ENCODE measurements at places on chromosomes 5 and 9. TPM values are rescaled to one million over a fixed set of nuclear protein-coding genes. Genes with fewer than 3 reads are reported as not detected.

GRCh38 chr5:33075731-33076130 lies 364.6 kb downstream of the NPR3 start:
- H3K4me3 ChIP-seq = no peak overlapping the region
- H3K27ac ChIP-seq = no peak overlapping the region
- peaks cover 6% of the 10 kb centered on the region for H3K4me1 ChIP-seq

GRCh38 chr9:73775757-73776156 lies 624.1 kb downstream of the ANXA1 start:
- DNase-seq = no peak
- H3K4me3 ChIP-seq = no peak overlapping the region
- H3K27ac ChIP-seq = no peak overlapping the region
- H3K36me3 ChIP-seq = no peaks in the 10 kb centered on the region
- no peaks in the 10 kb centered on the region for H3K27me3 ChIP-seq

- H3K4me1 ChIP-seq = no peaks in the 10 kb centered on the region
- H3K27me3 ChIP-seq = no peaks in the 10 kb centered on the region
- no peak for DNase-seq
- H3K4me3 ChIP-seq = no peak overlapping the region
Observed at GRCh38 chr5:4313138-4313537, 717.5 kb downstream of the IRX1 start.

DNA sequence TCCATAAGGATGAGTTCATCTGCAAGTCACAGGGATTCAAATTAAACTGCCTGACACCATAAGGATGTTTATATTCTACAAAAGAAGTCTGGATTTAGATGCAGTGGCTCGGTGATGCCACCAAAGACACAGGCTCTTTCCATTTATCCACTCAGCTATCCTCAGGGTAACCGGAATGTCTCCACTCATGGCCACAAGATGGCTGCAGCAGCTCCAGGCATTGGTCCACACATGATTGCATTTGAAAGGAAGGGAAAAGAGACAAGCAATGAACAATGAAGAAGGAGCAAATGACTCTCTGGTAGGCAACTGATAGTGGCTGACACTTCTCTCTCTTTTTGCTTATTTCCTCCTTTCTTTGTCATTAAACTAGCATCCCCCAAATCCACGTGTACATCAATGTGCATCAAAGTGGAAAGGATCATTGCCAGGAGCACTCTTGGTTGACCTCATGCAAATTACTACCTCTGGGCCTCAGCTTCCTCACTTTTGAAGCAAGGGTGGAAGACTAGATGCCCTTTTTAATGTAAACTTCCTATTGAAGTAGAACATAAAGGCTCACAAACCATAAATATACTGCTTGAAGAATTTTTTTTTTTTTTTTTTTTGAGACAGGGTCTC lies 7.2 kb upstream of the SNX30 start:
- DNase-seq = no peak
- no peaks in the 10 kb centered on the region for H3K4me1 ChIP-seq
- no peaks in the 10 kb centered on the region for H3K36me3 ChIP-seq
- H3K4me3 ChIP-seq = no peak overlapping the region
- H3K27me3 ChIP-seq = no peaks in the 10 kb centered on the region
- H3K27ac ChIP-seq = no peak overlapping the region

- no peak for DNase-seq
- peak overlapping the region; percentile 86 for H3K27ac ChIP-seq
- H3K27me3 ChIP-seq = no peaks in the 10 kb centered on the region
- H3K4me1 ChIP-seq = peaks cover 11% of the 10 kb centered on the region
- H3K36me3 ChIP-seq = no peaks in the 10 kb centered on the region
- peak overlapping the region; percentile 90 for H3K4me3 ChIP-seq
Observed at GRCh38 chr5:97182571-97183099, 412 bp downstream of the RIOK2 start.

- DNase-seq = no peak
- H3K4me1 ChIP-seq = no peaks in the 10 kb centered on the region
- no peak overlapping the region for H3K27ac ChIP-seq
- no peak overlapping the region for H3K4me3 ChIP-seq
- H3K27me3 ChIP-seq = no peaks in the 10 kb centered on the region
Observed at GRCh38 chr5:157213527-157214243, 33.0 kb downstream of the ITK start.

GRCh38 chr5:100444961-100445360 lies 90.2 kb upstream of the FAM174A start:
- H3K36me3 ChIP-seq = no peaks in the 10 kb centered on the region
- H3K4me3 ChIP-seq = no peak overlapping the region
- no peaks in the 10 kb centered on the region for H3K4me1 ChIP-seq

GRCh38 chr5:133450286-133450685 lies 162.1 kb downstream of the FSTL4 start:
- no peaks in the 10 kb centered on the region for H3K36me3 ChIP-seq
- no peaks in the 10 kb centered on the region for H3K4me1 ChIP-seq
- H3K27me3 ChIP-seq = no peaks in the 10 kb centered on the region
- no peak for DNase-seq
- no peak overlapping the region for H3K27ac ChIP-seq

DNA sequence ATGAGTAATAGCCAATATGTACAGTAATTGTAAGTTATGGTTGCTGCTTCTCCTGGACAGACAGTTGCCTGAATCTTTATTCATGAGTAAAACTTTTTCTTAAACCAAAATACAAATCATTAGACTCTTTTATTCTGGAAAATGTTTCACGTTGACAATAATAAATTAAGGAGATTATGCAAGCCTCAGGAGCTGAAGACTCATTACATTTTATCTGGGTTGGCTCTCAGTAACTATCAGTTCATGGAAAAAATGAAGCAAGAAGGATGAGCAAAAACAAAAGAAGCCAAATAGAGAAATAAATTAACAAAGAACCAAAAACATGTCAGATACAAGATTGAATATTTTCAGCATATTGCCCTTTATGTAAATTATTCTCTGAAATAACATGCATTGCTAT lies 88.9 kb upstream of the PRR16 start:
- no peaks in the 10 kb centered on the region for H3K36me3 ChIP-seq
- H3K27ac ChIP-seq = no peak overlapping the region
- no peak overlapping the region for H3K4me3 ChIP-seq
- DNase-seq = no peak

DNA sequence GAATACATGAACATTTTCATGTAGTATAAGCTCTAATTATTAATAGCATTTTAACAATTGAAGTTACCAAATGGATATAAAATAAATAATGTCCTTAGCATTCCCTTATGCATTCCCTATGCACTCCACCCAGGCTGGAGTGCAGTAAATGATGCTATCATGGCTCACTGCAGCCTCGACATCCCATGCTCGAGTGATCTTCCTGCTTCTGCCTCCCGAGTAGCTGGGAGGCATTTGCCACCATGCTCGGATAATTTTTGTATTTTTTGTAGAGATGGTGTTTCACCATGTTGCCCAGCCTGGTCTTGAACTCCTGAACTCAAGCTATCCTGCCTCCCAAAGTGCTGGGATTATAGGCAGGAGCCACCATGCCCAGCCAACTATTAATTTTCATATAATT lies 184.0 kb downstream of the PBX3 start:
- H3K4me1 ChIP-seq = no peaks in the 10 kb centered on the region
- H3K4me3 ChIP-seq = no peak overlapping the region
- H3K27ac ChIP-seq = no peak overlapping the region
- H3K27me3 ChIP-seq = no peaks in the 10 kb centered on the region

DNA sequence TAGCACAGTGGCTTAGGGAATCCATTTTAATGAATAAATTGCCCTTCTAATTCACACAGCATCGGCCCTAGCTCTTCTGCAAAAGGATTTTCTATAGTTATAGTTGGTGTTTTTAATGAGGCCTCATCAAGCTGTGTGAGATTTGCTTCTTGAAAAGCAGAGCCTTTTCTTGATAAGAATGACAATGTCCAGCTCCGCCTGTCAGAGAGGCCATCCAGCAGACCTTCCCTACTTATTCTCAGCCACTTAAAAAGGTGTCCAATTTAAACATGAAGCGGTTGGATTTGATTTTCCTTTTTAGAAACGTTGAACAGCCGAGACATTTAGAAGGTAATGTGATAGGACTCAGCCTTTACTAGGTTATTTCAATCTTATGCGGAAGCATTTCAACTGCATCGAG lies 134.4 kb downstream of the ZNF608 start:
- no peaks in the 10 kb centered on the region for H3K36me3 ChIP-seq
- H3K27ac ChIP-seq = no peak overlapping the region
- no peak for DNase-seq
- no peak overlapping the region for H3K4me3 ChIP-seq

GRCh38 chr5:178349075-178349511 lies 116.5 kb upstream of the PHYKPL start:
- no peak overlapping the region for H3K27ac ChIP-seq
- no peak for DNase-seq
- no peaks in the 10 kb centered on the region for H3K36me3 ChIP-seq
- H3K27me3 ChIP-seq = no peaks in the 10 kb centered on the region
- H3K4me3 ChIP-seq = no peak overlapping the region

GRCh38 chr5:179866241-179867078 lies 7.8 kb upstream of the MRNIP start:
- H3K27me3 ChIP-seq = no peaks in the 10 kb centered on the region
- H3K4me1 ChIP-seq = peaks cover 4% of the 10 kb centered on the region

DNA sequence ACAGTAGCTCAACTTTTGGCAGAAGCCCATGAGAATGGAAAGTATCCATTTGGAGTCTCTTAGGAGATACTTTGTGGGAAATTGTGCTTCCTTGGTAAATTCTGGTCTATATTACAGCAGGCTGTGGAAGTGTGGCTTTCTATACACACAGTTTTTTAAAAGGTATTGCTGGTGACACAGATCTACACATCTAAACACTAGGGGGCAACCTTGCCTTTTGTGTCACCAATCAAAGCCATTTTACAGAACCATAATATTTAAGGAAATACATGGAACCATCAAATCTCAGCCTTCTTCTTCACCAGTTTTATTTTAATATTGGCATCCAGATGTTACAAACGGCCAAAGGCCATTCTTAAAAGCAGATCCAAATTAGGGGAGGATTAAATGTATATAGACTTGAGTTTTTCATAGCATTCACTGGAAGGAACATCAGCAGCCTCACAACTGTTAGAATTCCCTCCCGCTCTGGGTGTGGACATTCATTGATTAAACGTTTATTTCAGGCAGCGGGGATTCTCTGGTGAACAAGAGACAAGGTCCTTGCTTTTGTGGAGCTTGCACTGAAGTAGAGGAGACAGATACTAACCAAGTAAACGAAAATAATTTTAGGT lies 132.4 kb upstream of the EPB41L4A start:
- no peaks in the 10 kb centered on the region for H3K36me3 ChIP-seq
- DNase-seq = peak; percentile 51
- H3K4me1 ChIP-seq = no peaks in the 10 kb centered on the region
- H3K4me3 ChIP-seq = no peak overlapping the region

DNA sequence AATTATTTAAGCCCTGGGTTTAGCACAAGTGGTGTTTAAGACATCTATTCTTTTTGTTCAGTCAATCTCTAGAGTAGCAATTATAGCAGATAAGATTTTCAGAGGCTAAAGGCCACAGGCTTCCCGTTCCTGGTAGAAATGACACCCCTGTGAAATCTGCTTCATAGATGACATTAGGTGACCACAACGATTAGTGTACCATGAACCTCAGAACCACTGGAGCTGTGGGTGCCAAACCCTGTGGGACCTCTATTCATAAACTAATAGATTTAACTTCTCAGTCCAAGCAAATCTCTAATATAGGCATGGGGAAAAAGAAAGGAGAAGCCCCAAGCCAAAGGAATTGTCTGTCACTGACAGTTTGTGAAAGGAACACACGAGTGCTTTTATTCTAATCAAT lies 207.4 kb downstream of the ARRDC3 start:
- no peak overlapping the region for H3K27ac ChIP-seq
- peaks cover 4% of the 10 kb centered on the region for H3K4me1 ChIP-seq
- no peak for DNase-seq
- no peaks in the 10 kb centered on the region for H3K36me3 ChIP-seq
- H3K4me3 ChIP-seq = no peak overlapping the region

GRCh38 chr5:158739951-158740757 lies 359.6 kb downstream of the EBF1 start:
- H3K36me3 ChIP-seq = no peaks in the 10 kb centered on the region
- no peak overlapping the region for H3K4me3 ChIP-seq
- DNase-seq = peak; percentile 31
- no peaks in the 10 kb centered on the region for H3K4me1 ChIP-seq

- no peak for DNase-seq
- H3K36me3 ChIP-seq = no peaks in the 10 kb centered on the region
- H3K4me3 ChIP-seq = no peak overlapping the region
- H3K4me1 ChIP-seq = no peaks in the 10 kb centered on the region
- no peak overlapping the region for H3K27ac ChIP-seq
Observed at GRCh38 chr9:129290606-129291005, 112.5 kb upstream of the IER5L start.

GRCh38 chr5:56480078-56480704 lies 247.1 kb upstream of the ANKRD55 start:
- peak overlapping the region; percentile 59 for H3K4me3 ChIP-seq
- peak overlapping the region; percentile 93 for H3K27ac ChIP-seq
- no peaks in the 10 kb centered on the region for H3K36me3 ChIP-seq
- H3K4me1 ChIP-seq = peaks cover 36% of the 10 kb centered on the region

DNA sequence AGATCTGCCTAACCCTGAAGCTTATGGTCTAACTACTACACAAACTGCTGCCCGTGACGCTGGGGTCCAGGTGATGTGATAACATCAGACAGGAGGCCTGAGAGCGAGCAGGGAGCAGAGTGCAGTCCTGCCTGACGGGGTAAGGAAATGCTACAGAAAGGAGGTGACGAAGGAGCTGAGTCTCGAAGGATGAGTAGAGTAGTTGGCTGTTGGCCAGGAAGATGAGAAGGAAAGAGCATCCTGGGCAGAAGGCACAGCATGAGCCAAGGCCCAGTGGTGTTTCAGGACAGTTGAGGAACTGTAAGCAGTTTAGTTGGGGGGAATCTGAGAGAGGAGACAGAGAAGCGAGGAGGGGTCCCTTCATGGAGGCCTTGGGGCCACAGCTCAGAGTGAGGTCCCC lies 136.0 kb upstream of the TBC1D2 start:
- no peak overlapping the region for H3K4me3 ChIP-seq
- no peaks in the 10 kb centered on the region for H3K36me3 ChIP-seq
- no peak overlapping the region for H3K27ac ChIP-seq

- no peak overlapping the region for H3K4me3 ChIP-seq
- no peak overlapping the region for H3K27ac ChIP-seq
- H3K36me3 ChIP-seq = no peaks in the 10 kb centered on the region
Observed at GRCh38 chr5:14526493-14526892, 55.1 kb upstream of the OTULINL start.

The HTR1A gene
- 0.24 TPM for total RNA-seq

The PLEKHG4B gene
- total RNA-seq = 6.0 TPM

The GPR150 gene
- total RNA-seq = 0.87 TPM

The GGTA1 gene
- 2.4 TPM for total RNA-seq

The TAF11L5 gene
- not detected for total RNA-seq

The EQTN gene
- 10.5 TPM for total RNA-seq

The ACOT12 gene
- 0.31 TPM for total RNA-seq

The SEMA5A gene
- 3.4 TPM for total RNA-seq

The SLC46A2 gene
- total RNA-seq = 2.4 TPM

The SEMA6A gene
- total RNA-seq = 67.6 TPM

The DOK3 gene
- total RNA-seq = 10.7 TPM

The MUSK gene
- 11.6 TPM for total RNA-seq

The BHMT2 gene
- total RNA-seq = 12.0 TPM

The WNT8A gene
- total RNA-seq = 0.71 TPM

The CSF2 gene
- total RNA-seq = not detected

The ANKDD1B gene
- total RNA-seq = 1.3 TPM

The ANKS6 gene
- total RNA-seq = 24.2 TPM

The SLC6A18 gene
- not detected for total RNA-seq

The FOXD4 gene
- total RNA-seq = 0.50 TPM

The LAMC3 gene
- 86.3 TPM for total RNA-seq

The GRIN1 gene
- 3.8 TPM for total RNA-seq

The CCL28 gene
- total RNA-seq = 5.6 TPM

The PDE8B gene
- total RNA-seq = 2.0 TPM

Measured in testis (tissue), 5 donors.